Activated CD8-positive, alpha-beta memory T cell treated with anti-CD3 and anti-CD28 coated beads for 4 hours (primary cell): ENCODE measurements at places on chromosomes 7 and 10.

DNA sequence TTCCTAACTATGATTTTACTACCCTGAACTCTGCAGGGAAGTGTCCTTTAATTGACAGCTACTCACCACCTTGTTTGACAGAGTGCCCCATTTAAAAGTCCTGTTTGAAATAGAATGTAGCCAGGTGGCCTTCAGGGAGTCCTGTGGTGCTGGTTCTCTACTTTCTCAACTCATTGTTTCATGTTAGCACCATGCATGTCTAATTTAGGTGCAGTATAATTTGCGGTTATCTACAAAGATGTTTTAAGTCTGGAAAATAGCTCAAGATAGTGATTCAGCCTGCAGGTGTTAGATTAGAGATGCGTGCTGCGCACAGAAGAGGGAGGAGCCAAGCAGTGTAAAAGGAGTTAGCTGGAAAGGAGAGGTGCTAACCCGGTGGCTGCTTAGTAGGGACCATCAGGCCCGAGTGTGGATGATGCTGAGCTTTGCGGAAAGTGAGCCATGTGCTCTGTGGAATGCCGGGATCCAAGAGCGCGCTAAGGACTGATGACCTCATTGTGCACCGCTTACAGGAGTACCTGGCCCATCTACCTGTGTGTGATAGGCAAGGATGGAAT lies 1.2 kb downstream of the CCM2 start:
- peak; percentile 35 for DNase-seq

- no peak for DNase-seq
Observed at GRCh38 chr7:21261627-21262594, 166.0 kb upstream of the SP4 start.

DNA sequence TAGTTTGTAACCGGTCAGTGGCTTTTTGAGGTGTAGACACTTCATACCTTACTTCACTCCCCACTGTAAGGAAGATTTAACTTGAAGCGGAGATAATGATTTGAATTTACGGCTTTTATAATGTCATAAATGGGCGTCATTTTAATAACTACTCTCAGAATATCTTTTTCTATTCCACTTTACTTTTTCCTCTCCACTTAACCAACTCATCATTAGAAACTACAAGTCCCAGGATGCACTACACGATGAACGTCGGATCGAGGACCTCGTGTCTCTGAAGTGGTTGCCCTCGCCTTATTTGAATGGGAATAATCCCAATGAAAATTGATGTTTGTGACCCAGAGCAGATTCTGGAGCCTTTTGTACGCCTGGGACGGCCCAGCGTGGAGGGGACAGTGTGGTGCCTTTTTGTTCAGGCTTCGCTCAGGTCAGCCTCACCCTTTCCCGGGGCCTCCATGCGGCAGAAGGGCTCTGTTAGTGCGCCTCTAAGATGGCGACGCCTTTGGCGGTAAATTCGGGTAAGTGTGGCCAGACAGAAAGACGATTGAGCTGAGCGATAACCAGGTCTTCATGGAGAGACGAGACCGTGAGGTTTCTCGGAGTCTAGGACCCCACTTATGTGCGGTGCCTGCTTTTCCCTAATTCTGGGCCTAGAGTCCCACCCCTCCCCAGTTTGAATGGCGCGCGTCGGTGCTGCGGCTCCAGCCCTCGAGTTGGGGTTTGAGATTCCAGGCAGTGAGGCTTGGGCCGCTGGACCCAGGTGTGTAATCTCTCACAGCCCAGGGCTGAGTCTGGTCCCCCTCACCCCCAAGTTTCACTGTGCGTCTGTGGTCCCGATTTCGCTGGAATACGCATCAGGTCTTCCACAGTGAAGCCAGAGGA lies at the start of gene NUP205:
Gene NUP205, plus strand, starts transcription at position 463 of the 882 bp plus-strand sequence. Its CDS starts 28 bp downstream, at position 491.
- peak; percentile 24 for DNase-seq

DNA sequence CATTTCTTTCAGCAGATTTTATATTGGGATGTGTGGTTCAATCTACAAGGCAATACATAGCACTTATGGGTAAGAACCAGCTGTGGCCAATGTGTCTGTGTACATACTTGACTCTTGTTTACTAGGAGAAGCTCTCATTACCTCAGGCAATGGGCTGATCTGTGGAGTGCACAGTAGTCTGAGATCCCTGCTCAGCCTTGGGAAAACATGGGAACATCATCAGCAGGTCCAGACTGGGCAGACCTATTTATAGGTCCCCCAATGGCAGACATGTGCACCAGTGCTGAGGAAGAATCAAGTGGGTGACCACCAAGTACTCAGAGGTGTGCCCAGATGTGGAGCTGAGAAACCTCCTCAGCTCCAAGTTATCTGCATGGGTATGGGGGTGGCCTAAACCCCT lies 349.7 kb downstream of the KIF20B start:
- no peak for DNase-seq

DNA sequence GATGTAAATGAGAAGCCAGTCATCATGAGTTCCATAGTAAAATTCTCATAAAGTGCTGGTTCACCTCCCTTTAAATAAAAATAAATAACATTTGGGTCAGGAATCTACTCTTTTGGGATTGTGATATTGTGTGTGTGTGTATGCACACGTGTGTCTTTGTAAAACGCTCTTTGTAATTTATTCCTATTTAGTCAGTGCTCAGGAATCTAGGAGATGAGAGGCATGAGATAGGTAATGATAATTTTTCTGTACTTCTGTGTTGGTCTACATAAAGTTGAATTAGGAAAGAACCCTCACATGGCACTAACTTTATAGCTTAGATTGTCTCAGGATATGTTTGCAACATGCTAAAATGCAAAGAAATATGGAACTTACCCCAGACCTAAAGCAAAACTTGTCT lies 4.9 kb upstream of the CALCR start:
- DNase-seq, result no peak
